ENCODE measurements at places on chromosomes 5 and 9.

GRCh38 chr9:98572054-98572627 is 136.6 kb downstream of the GABBR2 start:
- DNase-seq, result peak; percentile 30

GRCh38 chr5:177552839-177553455 is 1.4 kb downstream of the FAM193B start:
- DNase-seq, result no peak

- no peak for DNase-seq
Observed at GRCh38 chr9:33475357-33475756, 1.6 kb upstream of the NOL6 start.

GRCh38 chr5:107011605-107012004 is 659.1 kb downstream of the EFNA5 start:
- DNase-seq, result no peak

DNA sequence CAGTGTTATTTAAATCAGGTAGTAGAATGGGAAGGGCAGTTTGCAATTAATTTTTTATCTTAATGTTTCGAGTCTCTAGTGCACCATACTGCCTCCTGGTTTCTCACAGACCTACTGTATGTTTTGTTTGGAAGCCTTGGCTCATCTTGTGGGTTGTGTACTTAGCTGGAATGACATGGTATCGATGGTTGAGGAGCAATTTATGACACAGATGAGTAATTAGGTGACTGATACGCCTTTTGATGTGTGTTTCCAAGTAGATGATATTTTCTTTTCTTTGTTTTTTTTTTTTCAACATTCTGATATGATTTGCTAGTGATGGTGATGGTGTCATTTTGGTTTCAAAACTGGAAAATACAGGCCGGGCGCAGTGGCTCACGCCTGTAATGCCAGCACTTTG is 16.1 kb downstream of the BASP1 start:
- no peak for DNase-seq

DNA sequence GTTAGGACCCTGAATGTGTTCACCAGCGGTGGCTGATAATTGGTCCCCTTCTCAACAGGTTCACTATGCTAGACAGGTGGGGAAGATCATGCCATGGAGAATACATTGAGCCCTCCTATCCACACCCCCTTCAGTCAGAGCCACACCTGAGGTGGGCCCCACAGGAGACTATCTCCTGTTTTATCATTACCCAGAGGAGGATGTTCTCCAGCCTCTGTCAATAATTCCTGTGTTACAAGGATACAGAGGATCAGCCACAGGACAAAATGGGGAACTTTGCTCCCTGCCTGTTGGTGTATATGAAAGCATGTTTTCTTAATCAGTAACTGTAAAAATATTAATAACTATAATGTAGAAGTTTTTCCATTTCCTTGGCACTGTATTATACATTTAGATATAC is 25.9 kb downstream of the RAD1 start:
- DNase-seq, result no peak

GRCh38 chr5:4873652-4874051 is 266.5 kb upstream of the ADAMTS16 start:
- DNase-seq, result no peak

- DNase-seq, result no peak
Observed at GRCh38 chr5:142922223-142922952, 152.2 kb downstream of the ARHGAP26 start.

GRCh38 chr5:93592883-93593282 is 9.9 kb downstream of the NR2F1 start:
- DNase-seq, result no peak

DNA sequence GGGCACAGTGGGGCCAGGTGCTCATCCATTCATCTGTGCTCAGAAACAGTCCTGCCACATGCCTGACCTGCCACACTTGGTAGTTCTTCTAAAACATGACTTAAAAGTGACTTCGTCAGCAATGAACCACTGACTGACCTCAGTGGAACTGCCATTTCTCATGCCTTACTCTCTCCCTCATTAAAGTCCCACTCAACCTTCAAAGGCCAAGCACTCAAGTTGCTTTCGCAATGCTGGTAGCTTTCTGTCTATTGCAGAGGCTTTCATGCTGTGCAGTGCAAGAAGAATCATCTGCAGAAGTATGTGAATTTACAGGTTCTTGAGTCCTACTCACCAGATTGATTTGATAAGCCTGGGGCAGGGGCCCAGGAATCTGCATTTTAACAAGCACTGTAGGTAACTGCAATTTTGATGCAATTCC is 23.9 kb downstream of the B4GALT1 start:
- no peak for DNase-seq

DNA sequence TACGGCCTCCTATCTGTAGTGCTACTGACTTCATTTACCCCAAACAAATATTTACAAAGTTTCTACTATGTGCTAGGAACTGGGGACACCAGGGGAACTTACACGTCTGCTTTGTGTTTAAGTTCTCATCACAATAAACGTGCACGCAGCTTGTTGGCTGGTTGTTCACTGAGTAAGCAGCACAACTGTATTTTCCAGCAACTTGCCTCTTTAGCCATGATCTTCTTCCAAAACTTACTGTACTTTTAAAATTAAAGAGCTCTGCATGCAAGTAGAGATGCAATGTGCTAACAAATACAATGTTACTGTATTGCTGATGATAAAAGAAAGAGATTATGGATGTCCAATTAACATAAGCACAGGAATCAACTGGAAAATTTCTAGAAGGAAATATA is 62.8 kb downstream of the RAPGEF1 start:
- no peak for DNase-seq

GRCh38 chr5:65364907-65365306 is 116.8 kb downstream of the ADAMTS6 start:
- DNase-seq, result no peak

DNA sequence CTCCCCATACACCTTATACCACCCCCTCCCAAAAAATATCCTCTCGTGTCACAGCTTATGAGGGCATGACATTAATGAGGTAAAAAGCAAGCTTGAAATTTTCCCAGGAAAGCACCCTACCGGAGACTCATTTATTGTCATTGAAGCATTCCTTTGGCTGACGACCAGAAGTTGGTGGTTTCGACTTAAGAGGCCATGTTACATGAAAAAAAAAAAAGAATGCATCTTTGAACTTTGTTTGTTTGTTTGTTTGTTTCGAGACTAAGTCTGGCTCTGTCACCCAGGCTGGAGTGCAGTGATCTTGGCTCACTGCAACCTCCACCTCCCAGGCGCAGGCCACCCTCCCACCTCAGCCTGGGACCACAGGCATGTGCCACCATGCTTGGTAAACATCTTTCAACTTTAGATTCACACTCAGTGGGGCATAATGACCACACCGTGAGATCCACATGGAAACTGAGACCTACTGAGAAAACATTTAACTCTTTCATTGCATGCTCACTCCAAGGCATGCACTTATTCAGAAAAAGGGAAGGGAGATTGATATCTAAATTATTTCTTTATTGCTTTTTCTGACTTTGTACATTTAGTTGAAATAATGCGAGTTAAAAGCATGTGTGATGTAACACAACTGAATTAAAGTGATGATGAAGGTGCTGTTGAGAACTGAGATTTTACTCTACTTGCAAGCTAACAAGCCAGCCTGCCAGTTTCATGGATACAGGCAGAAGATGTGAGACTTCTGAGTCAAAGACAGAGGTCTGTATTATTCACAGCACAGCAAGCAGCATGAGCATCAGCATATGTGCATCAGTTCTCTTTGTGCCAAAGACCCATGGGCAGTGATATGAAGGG is 5.1 kb upstream of the RAB14 start:
- no peak for DNase-seq

- no peak for DNase-seq
Observed at GRCh38 chr5:36682499-36682898, 76.1 kb downstream of the SLC1A3 start.

GRCh38 chr9:2966565-2967300 is 122.8 kb upstream of the PUM3 start:
- DNase-seq, result no peak

DNA sequence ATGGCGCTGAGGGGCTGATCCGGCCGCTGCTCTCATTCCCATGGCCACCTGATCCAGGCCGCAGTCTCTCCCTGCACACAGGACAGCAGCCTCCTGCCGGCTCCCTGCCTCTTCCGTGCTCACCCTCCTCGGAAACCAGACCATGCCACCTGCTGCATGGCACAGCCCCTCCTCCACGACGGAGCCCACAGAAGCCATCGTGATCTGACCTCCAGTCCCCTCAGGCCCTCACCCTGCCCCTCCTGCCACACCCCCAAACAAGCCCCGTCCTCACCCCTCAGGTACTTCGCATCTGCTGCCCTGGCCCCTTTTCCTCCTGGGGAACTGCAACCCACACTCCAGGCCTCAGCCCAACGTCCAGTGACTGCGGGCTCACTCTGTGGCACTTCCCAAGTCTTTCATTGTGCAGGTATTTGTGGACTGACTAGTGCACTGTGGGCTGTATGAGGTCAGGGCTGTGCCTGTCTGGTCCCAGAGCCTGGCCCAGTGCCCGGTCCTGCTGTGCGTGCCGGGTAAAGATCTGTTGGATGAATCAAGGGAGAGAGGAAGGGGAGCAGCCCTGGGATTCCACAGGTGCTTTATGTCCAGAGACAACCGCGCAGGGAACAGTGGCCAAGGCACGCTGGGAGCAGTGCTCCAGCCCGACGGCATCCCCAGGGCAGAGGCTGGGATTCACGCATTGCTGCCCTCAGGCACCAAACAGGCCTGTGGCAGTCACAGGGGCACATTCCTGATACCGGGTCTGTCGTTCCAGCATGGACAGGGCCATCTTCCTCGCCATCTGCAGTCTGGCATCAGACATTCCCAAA is 86.1 kb downstream of the ADAMTS2 start:
- peak; percentile 32 for DNase-seq
